A549 treated with ZK216348 at 1 μM for 4 hours (cell line): ENCODE measurements at places on chromosomes 2 and 18. TPM values are rescaled to one million over a fixed set of nuclear protein-coding genes. Genes with fewer than 3 reads are reported as not detected.

Gene NIF3L1
- 37.1 to 45.2 TPM (median 41.6 TPM) in 5 replicates for total RNA-seq

Gene ZNF521
- not detected in 5 replicates for total RNA-seq

Gene IRS1
- 12.8 to 18.7 TPM (median 18.2 TPM) in 5 replicates for total RNA-seq

Gene SERPINB10
- total RNA-seq = not detected in 5 replicates

Gene CRYGD
- not detected in 5 replicates for total RNA-seq

Gene SH3RF3
- total RNA-seq = 0.28 to 0.63 TPM (median 0.49 TPM) in 5 replicates

Gene PSMA8
- total RNA-seq = not detected in 5 replicates

Gene CYP26B1
- total RNA-seq = 9.1 to 17.7 TPM (median 14.5 TPM) in 5 replicates
